ENCODE measurements at places on chromosomes 2 and 18. TPM values are rescaled to one million over a fixed set of nuclear protein-coding genes. Genes with fewer than 3 reads are reported as not detected.

The CSRNP3 gene
- 2.0 TPM for total RNA-seq

The DPP4 gene
- 48.4 TPM for total RNA-seq

The MEIS1 gene
- 231 TPM for total RNA-seq

The PRR30 gene
- not detected for total RNA-seq

The PARD3B gene
- 17.0 TPM for total RNA-seq

The FASTKD2 gene
- total RNA-seq = 36.3 TPM

The CFAP65 gene
- under 0.01 TPM for total RNA-seq

The TXNL4A gene
- total RNA-seq = 65.1 TPM

The G6PC2 gene
- not detected for total RNA-seq

The DSG4 gene
- total RNA-seq = not detected

The PLA2R1 gene
- 13.6 TPM for total RNA-seq

The LBX2 gene
- total RNA-seq = 3.8 TPM

The ASTL gene
- total RNA-seq = not detected

The SCYGR4 gene
- total RNA-seq = not detected

The CNGA3 gene
- 0.16 TPM for total RNA-seq

The SERPINB3 gene
- not detected for total RNA-seq

The PRKCE gene
- 12.5 TPM for total RNA-seq

The PLGLB1 gene
- total RNA-seq = 0.32 TPM

The GAL3ST2 gene
- 0.09 TPM for total RNA-seq

The KHK gene
- total RNA-seq = 0.32 TPM

The UNC80 gene
- not detected for total RNA-seq

The LOXL3 gene
- 23.6 TPM for total RNA-seq

The CTNNA2 gene
- total RNA-seq = not detected

The NOSTRIN gene
- 0.09 TPM for total RNA-seq

The CYP27A1 gene
- 36.0 TPM for total RNA-seq

The TMEM247 gene
- total RNA-seq = not detected

The CENPA gene
- total RNA-seq = 1.6 TPM

The NYAP2 gene
- not detected for total RNA-seq

The CCDC74B gene
- 10.6 TPM for total RNA-seq

The TTR gene
- total RNA-seq = not detected

The UPP2 gene
- not detected for total RNA-seq

The CHRNG gene
- not detected for total RNA-seq

Data from bronchial smooth muscle cell (primary cell).